Esophagus muscularis mucosa (tissue), 4 donors: ENCODE measurements at places on chromosomes 7 and 10. TPM values are rescaled to one million over a fixed set of nuclear protein-coding genes. Genes with fewer than 3 reads are reported as not detected.

DNA sequence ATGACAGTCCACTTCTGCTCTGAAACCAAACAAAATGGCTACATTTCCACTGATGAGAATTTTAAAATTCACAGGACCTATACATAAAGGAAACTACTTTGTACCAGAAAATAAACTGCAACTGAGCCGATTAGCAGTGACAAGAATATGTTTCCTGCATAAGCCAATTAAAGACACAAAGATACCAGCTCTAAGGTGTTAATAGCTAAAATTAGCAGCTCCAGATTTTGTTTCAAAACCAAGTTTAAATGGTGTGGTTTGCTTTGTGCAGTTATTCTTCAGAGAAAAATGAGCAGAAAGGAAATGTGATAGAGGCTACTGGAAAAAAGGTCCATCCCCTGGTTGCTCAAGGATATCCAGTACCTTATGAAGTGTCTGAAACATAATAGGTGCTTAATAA, 123.2 kb downstream of the ANK3 start:
- H3K36me3 ChIP-seq = no peaks in the 10 kb centered on the region
- H3K4me3 ChIP-seq = no peak overlapping the region
- no peaks in the 10 kb centered on the region for H3K27me3 ChIP-seq
- no peaks in the 10 kb centered on the region for H3K4me1 ChIP-seq
- DNase-seq = no peak

DNA sequence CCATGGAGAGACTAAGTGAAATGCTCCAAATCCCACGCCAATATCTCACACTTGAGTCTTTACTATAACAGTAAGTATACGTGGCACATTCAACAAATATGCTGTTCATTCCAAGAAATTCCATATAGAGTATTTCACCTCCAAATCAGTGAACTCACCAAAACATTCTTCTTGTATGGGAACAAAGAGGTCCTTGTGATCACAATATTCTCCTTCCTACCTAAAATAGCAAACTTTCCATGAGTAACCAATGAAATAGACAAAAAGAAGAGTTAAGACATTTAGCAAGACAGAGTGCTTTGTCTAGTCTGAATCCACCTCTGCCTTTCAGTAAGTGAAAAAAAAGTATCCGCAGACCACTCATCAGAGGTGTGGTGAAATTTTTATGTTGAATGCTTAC, 77.3 kb upstream of the NXPH1 start:
- no peaks in the 10 kb centered on the region for H3K27me3 ChIP-seq
- H3K36me3 ChIP-seq = no peaks in the 10 kb centered on the region
- H3K4me3 ChIP-seq = no peak overlapping the region
- DNase-seq = no peak
- H3K27ac ChIP-seq = no peak overlapping the region
- no peaks in the 10 kb centered on the region for H3K4me1 ChIP-seq

GRCh38 chr10:15505329-15505728, 134.2 kb upstream of the FAM171A1 start:
- H3K36me3 ChIP-seq = no peaks in the 10 kb centered on the region
- DNase-seq = no peak
- H3K27ac ChIP-seq = no peak overlapping the region
- no peaks in the 10 kb centered on the region for H3K4me1 ChIP-seq

SLC39A12 gene
- total RNA-seq = not detected

GRCh38 chr7:43155636-43156035, 43.2 kb downstream of the HECW1 start:
- H3K4me3 ChIP-seq = no peak overlapping the region
- H3K36me3 ChIP-seq = no peaks in the 10 kb centered on the region
- DNase-seq = peak; percentile 53
- no peaks in the 10 kb centered on the region for H3K4me1 ChIP-seq

DNA sequence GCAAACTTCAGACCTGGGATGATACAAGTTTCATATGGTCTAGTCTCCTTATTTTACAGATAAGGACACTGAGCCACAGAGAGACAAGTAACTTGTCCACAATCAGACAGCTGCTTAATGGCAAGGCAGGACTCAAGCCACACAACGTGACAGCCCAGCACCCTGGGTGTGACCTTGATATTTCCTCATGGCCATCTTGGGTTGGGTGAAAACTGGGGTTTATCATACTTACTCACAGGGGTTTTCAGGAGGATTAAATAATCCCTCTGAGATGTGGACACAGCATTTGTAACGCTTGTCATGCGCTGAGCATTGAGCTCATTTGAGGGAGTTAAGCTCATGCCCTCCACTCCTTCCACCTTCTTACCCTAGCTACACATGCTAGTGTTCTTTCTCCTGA, 58.0 kb downstream of the ABLIM1 start:
- H3K27me3 ChIP-seq = no peaks in the 10 kb centered on the region
- peaks cover 19% of the 10 kb centered on the region for H3K4me1 ChIP-seq
- H3K36me3 ChIP-seq = no peaks in the 10 kb centered on the region
- DNase-seq = no peak
- no peak overlapping the region for H3K4me3 ChIP-seq

DNA sequence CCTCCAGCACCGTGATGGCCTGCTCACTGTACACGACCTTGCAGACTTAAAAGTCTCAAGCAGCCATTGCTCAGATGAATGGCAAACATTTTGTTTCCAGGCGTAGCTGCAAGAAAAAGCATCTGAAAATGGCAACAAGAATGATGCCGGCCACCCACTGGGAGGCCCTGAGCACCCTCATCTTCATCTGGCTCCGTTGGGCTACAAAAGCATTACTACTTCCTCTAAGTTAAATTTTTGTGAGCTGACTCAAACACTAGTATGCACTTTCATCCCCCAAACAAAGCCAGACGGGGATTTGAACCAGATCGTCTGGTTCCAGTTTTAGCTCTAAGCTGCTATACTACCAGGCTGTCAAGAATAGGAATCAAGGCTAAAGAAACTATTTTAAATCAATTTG, 116.6 kb upstream of the CDK1 start:
- no peaks in the 10 kb centered on the region for H3K4me1 ChIP-seq
- no peak overlapping the region for H3K27ac ChIP-seq
- no peak for DNase-seq
- no peaks in the 10 kb centered on the region for H3K36me3 ChIP-seq
- H3K4me3 ChIP-seq = no peak overlapping the region
- H3K27me3 ChIP-seq = no peaks in the 10 kb centered on the region

- H3K27ac ChIP-seq = no peak overlapping the region
- no peak overlapping the region for H3K4me3 ChIP-seq
- no peak for DNase-seq
- H3K27me3 ChIP-seq = no peaks in the 10 kb centered on the region
- peaks cover 26% of the 10 kb centered on the region for H3K4me1 ChIP-seq
Observed at GRCh38 chr7:1068619-1069018, 19.3 kb upstream of the GPER1 start.

DNA sequence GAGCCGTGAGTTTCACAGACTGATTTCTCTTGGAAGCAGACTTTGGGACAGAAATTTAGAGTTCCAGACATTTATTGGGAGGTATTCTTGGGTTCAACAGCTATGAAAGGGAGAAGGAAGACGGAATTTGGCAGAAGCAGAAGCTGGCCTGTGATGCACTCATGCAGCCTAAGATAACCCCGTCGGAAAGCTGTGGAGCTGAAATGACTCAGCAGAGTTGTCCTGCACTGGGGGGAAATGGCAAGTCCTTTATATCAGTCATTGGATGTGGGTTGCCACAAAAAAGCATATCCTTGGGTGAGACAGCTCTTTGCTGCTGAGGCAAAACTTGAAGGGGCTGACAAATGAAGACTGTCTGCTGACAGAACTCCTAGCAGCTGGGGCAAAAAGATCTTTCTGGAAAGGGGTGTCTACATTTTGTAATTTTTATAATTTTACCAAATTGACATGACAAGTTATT, 11.5 kb upstream of the MICU1 start:
- no peaks in the 10 kb centered on the region for H3K4me1 ChIP-seq
- H3K4me3 ChIP-seq = no peak overlapping the region
- H3K36me3 ChIP-seq = no peaks in the 10 kb centered on the region
- no peaks in the 10 kb centered on the region for H3K27me3 ChIP-seq
- DNase-seq = no peak
- no peak overlapping the region for H3K27ac ChIP-seq

GRCh38 chr7:48011323-48011722, 17.6 kb downstream of the SUN3 start:
- H3K27me3 ChIP-seq = no peaks in the 10 kb centered on the region
- no peaks in the 10 kb centered on the region for H3K4me1 ChIP-seq
- H3K4me3 ChIP-seq = no peak overlapping the region
- H3K36me3 ChIP-seq = no peaks in the 10 kb centered on the region
- no peak overlapping the region for H3K27ac ChIP-seq

DNA sequence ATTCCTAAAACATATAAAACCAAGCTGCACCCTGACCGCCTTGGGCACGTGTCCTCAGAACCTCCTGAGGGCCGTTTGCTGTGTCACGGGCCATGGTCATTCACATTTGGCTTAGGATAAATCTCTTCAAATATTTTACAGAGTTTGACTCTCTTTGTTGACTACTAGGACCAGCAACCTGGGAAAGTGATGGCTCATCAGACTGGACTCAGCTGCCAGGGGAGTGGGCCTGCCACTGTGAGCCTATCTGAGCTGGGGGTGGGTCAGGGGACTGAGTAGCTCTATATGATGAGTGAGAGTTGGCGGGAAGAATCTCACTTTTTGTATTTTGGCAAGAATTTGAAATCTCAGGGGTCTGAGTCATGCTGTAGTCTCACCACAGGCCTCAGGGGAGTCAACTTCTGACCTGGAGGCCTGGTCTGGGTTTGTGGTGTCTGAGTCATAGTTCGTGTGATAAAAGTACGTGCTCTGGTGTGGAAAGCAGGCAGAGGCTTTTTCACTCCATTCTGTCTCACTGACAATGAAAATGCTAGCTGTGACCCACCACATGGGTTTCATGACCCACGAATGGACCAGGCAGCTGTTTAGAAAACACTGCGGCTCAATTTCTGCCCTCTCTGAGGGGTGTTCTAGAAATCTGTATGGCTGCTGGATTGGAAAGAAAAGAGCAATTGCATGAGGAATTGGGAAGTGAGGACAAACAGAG, 4.2 kb upstream of the UPP1 start:
- no peaks in the 10 kb centered on the region for H3K27me3 ChIP-seq
- H3K36me3 ChIP-seq = no peaks in the 10 kb centered on the region
- H3K4me3 ChIP-seq = no peak overlapping the region

DNA sequence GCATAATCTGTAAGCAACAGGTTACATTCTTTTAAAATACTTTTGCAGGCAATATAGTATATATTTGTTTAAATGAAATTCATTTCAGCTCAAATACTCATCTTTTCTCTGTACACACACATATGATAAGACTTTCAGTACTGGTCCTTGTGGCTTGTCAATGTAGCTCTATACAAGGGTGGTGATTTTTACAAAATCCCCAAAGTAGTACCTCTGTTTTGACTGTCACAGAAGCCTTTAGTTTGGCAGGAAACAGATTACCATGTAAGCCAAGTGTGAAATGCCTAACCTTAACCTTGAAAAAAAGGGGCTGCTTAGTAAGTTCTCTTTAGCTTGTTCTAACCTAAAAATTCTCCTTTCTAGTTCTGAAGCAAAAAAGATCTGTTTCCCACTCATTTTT, 87.9 kb downstream of the KCND2 start:
- H3K36me3 ChIP-seq = no peaks in the 10 kb centered on the region
- no peak for DNase-seq
- H3K27ac ChIP-seq = no peak overlapping the region
- H3K4me1 ChIP-seq = no peaks in the 10 kb centered on the region
- H3K27me3 ChIP-seq = no peaks in the 10 kb centered on the region

- peak overlapping the region; percentile 76 for H3K27ac ChIP-seq
- no peak for DNase-seq
- peak overlapping the region; percentile 46 for H3K4me3 ChIP-seq
- H3K36me3 ChIP-seq = peaks cover 11% of the 10 kb centered on the region
Observed at GRCh38 chr7:1055491-1055955, 11.2 kb downstream of the GPR146 start.

GRCh38 chr7:115680921-115681320, 349.6 kb downstream of the TFEC start:
- no peaks in the 10 kb centered on the region for H3K27me3 ChIP-seq
- DNase-seq = no peak
- H3K4me1 ChIP-seq = peaks cover 9% of the 10 kb centered on the region
- no peaks in the 10 kb centered on the region for H3K36me3 ChIP-seq

SH2D4B gene
- not detected for total RNA-seq

DNA sequence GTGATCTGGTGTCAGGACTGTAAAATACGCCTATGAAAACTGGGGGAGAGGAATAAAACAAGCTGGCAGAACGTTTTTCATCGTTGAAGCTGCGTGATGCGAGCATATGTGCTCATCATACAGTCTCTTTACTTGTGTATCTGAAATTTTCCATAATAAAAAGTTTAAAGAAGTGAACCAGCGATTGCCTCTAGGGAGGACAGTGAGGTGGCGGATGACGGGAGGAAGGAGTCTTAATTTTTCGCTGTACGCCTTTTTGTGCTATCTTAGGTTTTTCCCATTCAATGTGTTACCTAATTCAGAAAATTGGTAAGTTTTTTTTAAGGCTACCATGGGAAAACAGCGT, 891 bp upstream of the WAPL start:
- peaks cover 3% of the 10 kb centered on the region for H3K36me3 ChIP-seq
- H3K4me3 ChIP-seq = peak overlapping the region; percentile 75
- peak overlapping the region; percentile 99 for H3K27ac ChIP-seq
- peaks cover 42% of the 10 kb centered on the region for H3K4me1 ChIP-seq
- no peaks in the 10 kb centered on the region for H3K27me3 ChIP-seq
- DNase-seq = no peak

ZNF503 gene
- total RNA-seq = 56.1 TPM

- H3K27ac ChIP-seq = peak overlapping the region; percentile 41
- H3K36me3 ChIP-seq = no peaks in the 10 kb centered on the region
- peaks cover 98% of the 10 kb centered on the region for H3K4me1 ChIP-seq
- H3K27me3 ChIP-seq = no peaks in the 10 kb centered on the region
Observed at GRCh38 chr10:69337296-69338132, 59.2 kb downstream of the HK1 start.

- DNase-seq = no peak
- H3K36me3 ChIP-seq = no peaks in the 10 kb centered on the region
- no peak overlapping the region for H3K4me3 ChIP-seq
- H3K27ac ChIP-seq = no peak overlapping the region
- H3K4me1 ChIP-seq = peaks cover 24% of the 10 kb centered on the region
Observed at GRCh38 chr10:12533723-12534122, 184.4 kb downstream of the CAMK1D start.

- peaks cover 3% of the 10 kb centered on the region for H3K4me1 ChIP-seq
- H3K27ac ChIP-seq = no peak overlapping the region
- no peak overlapping the region for H3K4me3 ChIP-seq
- H3K36me3 ChIP-seq = no peaks in the 10 kb centered on the region
Observed at GRCh38 chr10:118153287-118153686, 106.5 kb upstream of the RAB11FIP2 start.

ZRANB1 gene
- total RNA-seq = 42.9 TPM

CPA1 gene
- not detected for total RNA-seq

DNA sequence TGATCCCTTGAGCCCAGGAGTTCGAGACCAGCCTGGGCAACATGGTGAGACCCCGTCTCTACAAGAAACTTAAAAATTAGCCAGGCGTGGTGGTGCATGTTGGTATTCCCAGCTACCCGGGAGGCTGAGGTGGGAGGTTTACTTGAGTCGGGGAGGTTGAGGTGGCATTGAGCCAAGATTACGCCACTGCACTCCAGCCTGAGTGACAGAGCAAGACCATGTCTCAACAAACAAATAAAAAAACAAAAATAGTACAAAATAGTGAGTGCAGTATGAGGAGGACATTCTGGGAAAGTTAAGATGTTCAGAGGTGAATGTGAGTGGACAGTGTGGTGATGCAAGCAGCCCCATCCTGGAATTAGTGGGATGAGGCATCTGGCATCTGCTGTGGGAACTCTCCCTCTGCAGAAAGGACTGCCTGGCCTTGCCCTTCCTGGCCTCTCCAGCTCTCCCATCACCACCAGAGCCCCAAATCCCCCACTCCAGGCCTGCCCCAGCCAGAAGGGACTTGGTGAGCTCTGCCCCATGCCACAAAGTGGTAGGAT, 96.6 kb upstream of the PARD3 start:
- no peak overlapping the region for H3K4me3 ChIP-seq
- H3K27me3 ChIP-seq = no peaks in the 10 kb centered on the region
- H3K4me1 ChIP-seq = peaks cover 36% of the 10 kb centered on the region
- H3K36me3 ChIP-seq = no peaks in the 10 kb centered on the region
